ENCODE measurements at places on chromosomes 11 and 22.

DNA sequence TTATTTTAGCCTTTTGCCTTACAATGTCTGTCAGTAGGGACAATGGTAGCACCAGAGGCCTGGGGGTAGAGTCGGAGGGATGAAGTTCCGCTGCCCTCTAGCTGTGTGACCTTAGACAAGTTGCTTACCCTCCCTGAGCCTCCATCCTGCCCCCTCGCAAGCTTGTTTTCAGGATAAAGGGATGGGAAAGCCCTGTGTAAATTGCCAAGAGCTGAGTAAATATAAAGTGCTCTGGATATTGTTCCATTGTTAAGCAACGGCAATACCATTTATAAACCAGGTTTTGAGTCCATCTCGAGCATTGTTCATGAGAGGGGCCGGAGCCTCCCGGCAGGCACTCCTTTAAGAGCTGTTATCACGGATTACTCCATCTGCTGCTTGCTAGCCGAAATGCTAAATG, 72.9 kb downstream of the ZBTB16 start:
- DNase-seq = no peak

- DNase-seq = no peak
Measured at GRCh38 chr22:36239150-36239400, 252 bp downstream of the APOL2 start.

DNA sequence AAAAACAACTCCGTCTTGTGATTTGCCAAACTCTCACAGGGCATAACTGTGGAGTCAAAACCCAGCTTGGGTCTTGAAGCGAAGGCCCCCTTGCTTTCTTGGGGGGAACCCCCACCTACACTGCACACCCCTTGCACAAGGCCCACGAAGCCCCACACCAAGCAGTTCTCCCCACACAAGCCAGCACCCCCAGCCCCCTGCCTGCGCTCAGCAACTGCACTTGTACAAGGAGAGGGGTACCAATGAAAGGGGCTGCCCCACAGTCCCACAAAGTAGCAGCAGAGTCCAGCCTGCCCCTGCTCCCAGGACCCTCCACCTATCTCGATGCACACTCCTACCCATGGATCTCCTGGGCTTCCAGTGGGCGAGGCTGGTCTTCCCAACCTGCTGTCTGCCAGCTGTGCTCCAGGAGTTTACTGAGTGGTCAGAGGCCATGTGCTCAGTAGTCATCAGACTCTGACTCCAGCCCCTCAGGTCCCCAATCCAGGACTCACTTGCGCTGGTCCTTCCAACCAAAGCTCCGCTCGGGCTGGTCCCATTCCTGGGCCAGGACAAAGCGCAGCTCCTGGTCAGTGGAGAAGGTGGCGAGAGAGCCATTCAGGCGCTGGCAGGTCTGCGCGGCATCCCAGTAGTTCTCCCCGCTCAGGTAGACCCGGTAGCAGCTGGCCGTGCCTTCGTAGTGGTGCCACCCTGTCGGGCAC, 57.7 kb downstream of the DGCR2 start:
- no peak for DNase-seq

DNA sequence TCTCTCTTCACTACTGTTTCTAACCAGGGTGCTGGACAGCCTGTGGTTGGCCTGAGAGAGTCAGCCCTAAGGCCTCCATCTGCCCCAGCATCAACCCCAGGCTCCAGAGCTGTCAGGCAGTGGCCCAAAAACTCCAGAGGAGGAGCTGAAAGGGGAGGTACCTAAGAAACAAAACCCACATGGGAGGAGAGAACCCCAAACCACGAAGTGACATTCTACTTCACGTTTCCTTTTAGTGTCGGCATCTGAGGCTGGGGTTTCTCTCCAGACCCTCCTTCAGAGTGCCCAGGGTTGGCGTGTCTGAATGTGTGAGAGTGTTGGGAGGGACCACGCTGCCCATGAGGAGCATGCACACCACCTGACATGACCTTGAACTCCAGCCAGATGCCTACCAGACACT, 69.8 kb upstream of the NNMT start:
- no peak for DNase-seq

GRCh38 chr22:47173535-47174021, 411.1 kb downstream of the TBC1D22A start:
- no peak for DNase-seq

GRCh38 chr11:15473954-15474837, 359.5 kb downstream of the INSC start:
- no peak for DNase-seq

DNA sequence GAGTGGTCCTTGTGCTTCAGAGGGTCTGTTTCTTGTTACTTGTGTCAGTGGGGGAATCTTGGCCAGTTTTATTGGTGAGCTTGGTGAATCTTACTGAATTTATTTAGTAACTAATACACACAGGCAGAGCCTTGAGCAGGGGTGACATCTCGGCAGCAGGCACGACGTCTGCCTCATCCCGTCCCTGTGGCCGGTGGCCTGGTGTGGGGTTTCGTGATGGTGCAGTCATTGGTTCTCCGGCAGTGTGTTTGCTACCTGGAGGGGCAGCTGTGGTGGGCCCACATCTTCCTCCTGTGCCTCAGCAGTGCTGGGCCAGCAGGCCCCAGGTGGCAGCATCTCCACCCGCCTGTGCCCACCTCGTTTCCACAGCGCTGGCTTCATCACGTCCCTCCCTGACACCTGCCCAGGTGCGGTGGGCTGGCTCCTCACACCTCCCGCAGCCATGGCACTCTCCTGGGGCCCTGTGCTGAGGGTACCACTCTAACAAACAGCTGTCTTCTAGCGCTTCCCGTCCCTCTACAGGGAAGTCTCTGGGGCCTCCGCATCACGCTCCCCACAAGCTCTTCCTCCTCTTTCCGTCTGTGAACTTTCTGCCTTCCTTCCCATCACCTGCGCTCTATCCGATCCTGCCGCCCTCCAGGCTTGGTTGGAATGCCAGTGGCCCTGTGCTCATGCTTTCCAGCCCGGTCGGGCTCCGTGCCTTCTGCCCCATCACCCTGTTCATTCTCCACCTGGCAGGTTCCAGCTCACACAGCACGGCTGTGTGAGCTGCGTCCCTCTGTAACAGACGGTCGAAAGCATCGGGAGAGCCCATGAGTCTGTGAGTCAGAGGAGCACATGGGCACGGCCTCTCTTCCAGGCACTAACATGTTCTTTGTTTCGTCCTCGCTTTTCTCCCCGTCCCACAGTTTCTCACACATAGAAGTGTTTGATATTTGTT, 203.4 kb downstream of the TBC1D22A start:
- DNase-seq = no peak

DNA sequence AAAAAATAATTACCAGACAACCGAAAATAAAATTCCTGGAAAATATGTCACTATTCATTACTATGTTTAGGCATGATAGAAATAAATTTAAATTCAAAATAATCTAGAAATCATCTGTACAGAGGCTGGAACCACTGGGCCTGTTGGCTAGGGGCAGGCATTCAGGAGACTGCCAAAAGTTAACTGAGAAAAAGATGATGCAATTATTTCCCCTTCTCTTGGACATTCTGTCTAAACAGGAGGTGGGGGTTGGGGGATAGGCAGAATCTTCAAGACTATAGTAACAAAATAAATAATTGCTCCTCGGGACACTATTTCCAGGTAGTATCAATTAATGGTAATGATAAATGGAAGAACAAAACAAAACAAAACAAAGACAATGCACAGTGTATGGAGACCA, 14.1 kb downstream of the BTBD10 start:
- no peak for DNase-seq

- DNase-seq = no peak
Measured at GRCh38 chr11:125886997-125887372, 483 bp upstream of the HYLS1 start.

DNA sequence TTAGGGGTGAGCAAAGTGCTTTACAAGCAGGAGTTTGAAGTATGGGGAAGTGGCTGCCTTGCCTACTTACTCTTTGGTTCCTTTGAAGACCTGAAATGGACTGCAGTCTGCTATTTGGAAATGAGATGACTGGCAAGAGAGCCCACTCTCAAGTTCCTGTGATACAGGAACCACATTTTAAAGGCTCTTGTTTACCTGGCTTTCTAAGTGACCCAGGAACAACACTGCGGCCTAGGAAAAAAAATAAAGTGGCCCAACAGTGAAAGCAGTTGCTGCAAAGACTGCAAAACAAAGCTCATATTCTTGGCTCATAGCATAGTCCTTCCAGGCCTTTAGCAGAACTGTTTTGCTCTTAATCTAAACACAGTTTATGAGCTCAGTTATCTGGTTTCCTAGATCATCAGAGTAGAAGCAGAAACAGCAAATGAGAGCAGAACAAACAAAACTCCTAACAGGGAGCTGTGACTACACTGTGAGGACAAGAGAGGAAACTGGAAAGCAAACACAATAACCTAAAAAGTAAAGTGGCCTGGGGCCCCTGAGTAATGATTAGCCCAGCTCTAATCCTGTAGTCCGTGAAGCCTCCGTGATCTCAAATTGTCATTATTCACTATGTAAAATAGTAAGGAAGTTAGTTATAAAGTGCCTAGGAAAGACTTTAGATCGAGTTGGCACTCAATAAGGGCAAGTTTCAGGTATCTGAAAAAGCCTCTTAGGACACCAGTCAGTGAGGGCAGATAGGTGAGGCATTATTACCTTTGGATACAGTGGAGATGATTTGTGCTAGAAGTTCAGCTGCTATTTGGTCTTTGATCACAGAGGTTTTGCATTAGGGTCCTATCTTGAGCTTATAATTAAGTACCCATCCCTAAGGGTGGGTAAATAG, 11.5 kb downstream of the CCDC117 start:
- DNase-seq = no peak

- DNase-seq = no peak
Measured at GRCh38 chr22:38308791-38309498, 8.3 kb downstream of the CSNK1E start.

DNA sequence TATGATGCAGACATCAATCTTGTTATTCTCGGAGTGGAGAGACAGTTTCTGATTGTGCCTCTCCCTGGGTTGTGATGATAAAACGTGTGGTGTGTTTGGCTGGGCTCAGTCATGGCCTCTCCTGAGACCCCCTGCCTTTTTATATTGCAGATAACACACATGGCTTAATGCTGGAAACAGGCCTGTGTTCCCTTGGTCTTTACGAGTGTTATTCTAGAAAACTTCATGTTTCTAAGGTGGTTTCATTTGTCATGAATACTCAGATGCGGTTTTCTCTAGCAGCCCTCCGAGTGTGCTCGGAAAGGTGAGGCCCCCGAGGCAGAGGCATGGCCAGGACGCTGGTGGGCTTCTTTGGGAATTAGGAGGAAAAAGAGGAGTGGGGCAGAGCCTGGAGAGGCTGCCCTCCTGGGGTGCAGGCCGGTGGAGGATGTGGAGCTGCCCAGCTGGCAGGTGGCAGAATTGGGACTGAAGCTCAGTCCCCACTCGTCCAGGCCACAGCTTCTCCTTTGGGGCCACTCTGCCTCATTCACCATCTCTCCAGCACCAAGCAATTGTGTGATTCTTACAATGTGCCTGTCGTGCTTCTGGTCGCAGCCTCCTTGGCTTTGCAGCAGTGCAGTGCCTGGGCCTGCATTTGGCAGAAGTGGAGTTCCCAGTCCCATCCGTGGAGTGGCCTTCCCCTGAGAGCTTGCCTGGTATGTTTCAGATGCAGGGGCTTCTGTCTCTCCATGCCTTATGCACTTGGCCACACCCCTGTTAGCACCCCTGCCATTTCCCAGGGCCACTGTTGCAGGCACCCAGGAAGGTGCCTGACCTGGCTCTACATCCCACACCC, 309.6 kb downstream of the TBC1D22A start:
- DNase-seq = no peak

GRCh38 chr11:122847466-122847865, 9.2 kb downstream of the CRTAM start:
- no peak for DNase-seq

- DNase-seq = no peak
Measured at GRCh38 chr22:21759646-21760376, 24.2 kb upstream of the YPEL1 start.

DNA sequence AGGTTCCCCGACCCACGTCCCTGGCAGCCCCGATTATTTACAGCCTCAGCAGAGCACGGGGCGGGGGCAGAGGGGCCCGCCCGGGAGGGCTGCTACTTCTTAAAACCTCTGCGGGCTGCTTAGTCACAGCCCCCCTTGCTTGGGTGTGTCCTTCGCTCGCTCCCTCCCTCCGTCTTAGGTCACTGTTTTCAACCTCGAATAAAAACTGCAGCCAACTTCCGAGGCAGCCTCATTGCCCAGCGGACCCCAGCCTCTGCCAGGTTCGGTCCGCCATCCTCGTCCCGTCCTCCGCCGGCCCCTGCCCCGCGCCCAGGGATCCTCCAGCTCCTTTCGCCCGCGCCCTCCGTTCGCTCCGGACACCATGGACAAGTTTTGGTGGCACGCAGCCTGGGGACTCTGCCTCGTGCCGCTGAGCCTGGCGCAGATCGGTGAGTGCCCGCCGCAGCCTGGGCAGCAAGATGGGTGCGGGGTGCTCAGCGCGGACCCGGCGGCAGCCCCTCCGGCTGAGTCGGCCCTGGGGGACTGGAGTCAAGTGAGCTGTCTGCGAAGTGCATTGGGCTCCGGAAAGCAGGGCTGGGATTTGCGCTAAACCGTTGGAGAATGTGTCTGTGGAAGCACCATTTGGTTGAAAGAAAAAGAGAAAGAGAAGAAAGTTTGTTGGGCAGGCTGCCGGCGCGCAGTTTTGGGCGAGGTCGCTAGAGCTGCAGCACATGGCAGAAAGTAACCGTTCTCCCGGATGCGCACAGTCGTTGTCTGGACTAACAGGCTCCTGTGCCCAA, at the start of gene CD44:
CD44 (plus strand) TSS at position 229 of the 779 bp plus-strand sequence; CDS start at position 362, 133 bp downstream.
- DNase-seq = no peak

- no peak for DNase-seq
Measured at GRCh38 chr11:122645847-122646246, 9.7 kb upstream of the UBASH3B start.

- DNase-seq = no peak
Measured at GRCh38 chr11:128232588-128232987, 354.8 kb downstream of the ETS1 start.
